HT1080 (cell line): ENCODE measurements at places on chromosomes 7 and 10.
A peak's percentile ranks its signal among the peaks of the same experiment; 100 is the strongest.

DNA sequence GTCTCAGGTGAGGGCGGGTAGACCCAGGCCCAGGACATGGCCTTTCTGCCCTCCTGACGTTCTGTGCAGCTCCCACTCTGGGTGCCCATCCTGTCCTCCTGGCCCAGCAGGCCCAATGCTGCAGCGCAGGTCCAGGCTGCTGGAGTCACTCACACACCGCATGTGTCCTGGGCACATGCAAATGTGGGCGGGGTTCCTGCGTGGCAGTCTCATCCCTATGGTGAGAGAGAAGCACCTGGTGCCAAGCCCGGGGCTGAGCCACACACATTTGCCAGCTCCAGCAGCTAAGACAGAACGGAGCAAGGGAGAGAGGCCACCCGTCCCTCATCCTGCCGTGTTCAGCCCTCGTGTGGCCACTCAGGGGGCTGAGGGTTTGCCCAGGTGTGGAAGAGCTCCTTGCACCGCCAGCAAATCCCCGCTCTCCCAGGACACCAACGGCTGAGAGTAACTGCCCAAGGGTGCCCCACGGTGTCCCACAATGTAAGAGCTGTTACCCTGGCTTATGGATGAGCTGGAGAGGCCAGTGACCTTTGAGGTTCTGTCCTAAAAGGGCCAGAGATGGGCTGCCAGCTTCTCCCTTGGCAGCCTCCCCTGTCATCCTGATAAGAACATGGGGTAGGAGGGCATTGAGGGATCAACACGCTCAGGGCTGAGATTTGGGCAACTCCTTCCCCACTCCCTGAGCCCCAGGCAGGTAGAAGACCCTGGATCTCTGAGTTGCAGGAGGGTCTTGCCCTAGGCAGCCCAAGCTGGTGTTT is 4.4 kb downstream of the FUOM start:
- no peak for DNase-seq

DNA sequence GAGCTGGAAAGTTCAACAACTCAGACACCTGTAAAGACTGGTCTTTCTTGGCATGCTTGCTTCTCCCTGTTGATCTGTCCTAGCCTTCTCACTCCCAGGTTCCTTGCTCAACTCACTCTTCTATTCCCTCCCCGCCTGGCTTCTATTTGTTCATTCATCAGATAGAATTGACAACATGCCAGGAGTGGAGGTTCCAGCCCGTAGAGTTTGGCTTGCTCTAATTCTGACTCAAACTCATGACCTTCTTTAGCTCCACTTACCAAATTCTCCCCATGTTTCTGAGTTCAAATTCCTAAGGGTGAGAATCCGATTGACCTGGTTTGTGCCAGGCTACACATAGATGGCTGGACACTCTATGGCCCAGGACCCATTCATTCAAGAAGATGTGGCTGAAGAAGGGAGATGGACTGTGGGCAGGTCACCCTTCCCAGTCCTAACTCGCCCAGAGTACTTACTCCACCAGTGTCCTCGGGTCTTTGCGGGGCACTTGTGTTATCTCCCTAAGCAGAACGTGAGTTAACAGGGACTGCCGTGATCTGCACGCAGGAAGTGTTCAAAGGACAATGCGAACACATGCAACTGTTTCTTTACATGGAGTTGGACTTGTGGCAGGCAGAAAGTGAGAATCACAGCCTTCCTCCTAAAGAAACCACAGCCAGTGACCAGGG is 4.0 kb upstream of the TMEM236 start:
- DNase-seq = no peak

DNA sequence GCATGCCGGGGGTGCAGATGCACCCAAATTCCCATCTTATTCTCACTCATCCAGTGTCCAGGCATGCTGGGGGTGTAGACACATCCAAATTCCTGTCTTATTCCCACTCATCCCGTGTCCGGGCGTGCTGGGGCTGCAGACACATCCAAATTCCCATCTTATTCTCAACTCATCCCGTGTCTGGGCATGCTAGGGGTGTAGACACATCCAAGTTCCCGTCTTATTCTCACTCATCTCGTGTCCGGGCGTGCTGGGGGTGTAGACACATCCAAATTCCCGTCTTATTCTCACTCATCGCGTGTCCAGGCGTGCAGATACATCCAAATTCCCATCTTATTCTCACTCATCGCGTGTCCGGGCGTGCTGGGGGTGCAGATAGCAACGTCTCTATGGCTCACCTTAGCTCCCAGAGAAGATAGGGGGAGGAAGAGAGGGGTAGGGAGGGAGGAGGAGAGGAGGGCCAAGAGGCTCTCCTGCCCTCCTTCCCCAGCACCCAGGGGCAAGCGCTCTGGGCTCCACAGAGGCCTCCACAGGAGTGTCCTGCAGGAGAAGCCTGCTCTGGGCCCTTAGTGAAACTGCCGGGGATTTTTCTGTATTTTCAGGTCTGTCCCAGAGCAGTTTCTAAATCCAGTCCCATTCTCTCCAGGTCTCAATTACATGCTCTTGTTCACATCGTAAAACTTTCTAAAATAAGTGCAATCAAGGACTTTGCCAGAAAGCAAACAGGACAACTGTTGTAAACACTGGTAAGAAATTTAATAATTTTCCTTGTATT is 210.8 kb downstream of the DIP2C start:
- no peak for DNase-seq

GRCh38 chr10:76882245-76882644 is 755.4 kb downstream of the KCNMA1 start:
- peak; percentile 13 for DNase-seq

DNA sequence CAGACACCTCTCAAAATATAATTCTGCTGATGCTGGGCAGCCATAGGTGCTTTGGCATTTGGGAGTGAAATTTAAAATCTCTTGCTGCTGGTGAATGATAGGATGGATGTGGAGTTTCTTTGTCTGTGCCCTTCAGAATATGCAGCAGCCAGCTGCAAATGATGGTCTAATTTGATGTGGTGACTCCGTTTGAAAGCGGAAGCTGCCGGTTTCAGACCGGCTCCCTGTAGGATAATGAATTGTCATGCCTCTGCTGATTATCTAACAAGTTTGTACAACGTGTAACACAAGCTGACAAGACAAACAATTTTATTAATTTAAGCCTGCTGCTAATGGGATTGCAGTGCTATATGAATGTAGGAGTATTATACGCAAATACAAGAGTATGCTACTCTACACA is 103.5 kb downstream of the SND1 start:
- DNase-seq = no peak

- DNase-seq = no peak
These were observed 45.0 kb upstream of the CSTF2T start for GRCh38 chr10:51744235-51745000.

DNA sequence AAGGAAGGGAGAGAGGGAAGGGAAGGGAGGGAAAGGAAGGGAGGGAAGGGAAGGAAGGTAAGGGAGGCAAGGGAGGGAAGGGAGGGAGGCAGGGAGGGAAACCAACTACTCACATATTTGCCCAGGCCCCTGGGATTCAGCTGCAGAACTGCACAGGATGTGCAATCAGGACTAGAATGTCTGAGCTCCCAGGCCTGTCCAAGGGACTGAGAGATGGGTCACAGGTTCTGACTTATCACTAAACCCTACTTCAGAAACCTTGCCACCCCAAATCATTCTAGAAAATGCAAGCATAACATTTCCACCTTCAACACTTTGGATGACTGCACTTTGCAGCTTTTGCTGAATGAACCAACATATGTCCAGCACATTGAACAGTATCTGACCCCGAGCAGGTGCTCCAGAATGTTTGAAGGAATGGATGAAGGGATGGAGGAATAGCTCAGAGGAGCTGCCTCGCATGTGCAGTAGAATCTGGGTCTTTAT is 245.3 kb downstream of the KCNMA1 start:
- DNase-seq = peak; percentile 87

DNA sequence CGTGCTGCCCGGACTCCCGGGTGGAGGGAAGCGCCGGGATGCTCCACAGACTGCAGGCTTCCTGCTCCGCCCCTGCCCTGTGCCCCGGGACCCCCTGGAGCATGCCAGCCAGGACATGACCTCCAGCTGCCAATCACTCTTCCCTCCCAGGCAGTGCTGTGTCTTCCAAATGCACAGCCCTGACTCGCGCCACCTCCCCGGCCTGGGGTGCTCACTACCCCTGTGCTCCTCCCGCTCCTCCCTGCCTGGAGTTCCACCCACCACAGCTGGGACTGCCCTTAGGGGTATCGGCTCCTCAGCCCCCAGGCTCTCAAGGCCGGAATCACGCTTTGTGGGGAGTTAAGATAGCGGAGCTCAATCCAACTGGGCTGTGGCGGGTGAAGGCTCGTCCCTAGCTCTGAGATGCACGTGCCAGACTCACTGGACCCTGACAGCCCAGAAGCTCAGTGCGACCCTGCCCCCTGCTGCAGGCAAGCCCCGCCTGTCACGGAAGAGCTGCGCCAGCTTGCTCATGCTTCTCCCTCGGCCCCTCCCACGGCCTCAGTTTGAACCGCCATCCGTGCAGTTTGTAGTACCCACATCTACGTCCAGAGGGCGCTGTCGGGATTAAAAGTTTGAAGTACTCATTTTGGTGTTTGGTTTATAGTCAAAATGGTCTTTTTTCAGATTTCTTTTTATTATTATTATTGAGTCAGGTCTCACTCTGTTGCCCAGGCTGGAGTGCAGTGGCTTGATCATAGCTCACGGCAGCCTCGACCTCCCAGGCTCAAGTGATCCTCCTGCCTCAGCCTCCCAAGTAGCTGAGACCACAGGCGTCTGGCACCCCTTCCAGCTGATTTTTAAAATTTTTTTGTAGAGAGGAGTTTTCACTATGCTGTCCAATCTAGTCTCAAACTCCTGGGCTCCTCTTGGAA is 142.5 kb upstream of the TCERG1L start:
- DNase-seq = peak; percentile 54

- no peak for DNase-seq
These were observed 187.1 kb downstream of the KIF20B start for GRCh38 chr10:89888321-89889070.

DNA sequence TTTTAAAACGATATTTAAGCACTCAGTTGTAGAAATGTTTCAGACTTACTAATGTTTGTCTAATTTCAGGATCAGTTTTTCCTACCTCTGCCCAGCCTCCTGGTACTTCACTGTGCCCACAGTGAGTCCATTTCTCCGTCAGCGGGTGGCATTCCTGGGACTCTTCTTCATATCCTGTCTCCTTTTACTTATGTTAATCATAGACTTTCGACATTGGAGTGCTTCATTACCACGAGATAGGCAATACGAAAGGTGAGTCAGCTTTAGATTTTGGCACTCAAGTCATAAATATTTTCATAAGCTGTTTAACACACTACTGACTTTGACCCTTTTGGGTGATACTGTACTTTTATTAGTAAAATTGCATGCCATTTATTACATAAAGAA is 2.1 kb downstream of the ENTPD7 start:
- peak; percentile 92 for DNase-seq

- no peak for DNase-seq
These were observed 1.1 kb downstream of the AIFM2 start for GRCh38 chr10:70131560-70131937.

DNA sequence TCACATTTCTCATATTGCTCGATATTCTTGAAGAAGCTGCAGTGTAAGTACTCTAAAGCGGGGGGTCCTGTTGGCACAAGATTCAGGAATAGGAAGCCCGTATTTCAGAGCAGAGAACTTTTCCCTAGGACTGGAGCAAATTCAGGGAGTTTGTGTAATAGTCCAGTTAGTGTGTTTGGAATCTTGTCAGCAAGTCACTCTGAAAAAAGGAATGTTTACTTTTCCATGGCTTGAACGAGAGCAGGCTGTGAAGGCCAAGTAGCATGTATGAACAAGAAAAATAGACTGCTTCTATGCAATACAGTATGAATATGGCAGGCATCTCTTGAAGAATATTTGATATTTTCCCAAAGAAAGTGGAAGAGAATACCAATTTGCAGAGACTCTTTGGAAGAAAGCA is 39.8 kb downstream of the CDC123 start:
- DNase-seq = no peak

- no peak for DNase-seq
These were observed 158.2 kb downstream of the ARHGAP12 start for GRCh38 chr10:31770307-31770902.

DNA sequence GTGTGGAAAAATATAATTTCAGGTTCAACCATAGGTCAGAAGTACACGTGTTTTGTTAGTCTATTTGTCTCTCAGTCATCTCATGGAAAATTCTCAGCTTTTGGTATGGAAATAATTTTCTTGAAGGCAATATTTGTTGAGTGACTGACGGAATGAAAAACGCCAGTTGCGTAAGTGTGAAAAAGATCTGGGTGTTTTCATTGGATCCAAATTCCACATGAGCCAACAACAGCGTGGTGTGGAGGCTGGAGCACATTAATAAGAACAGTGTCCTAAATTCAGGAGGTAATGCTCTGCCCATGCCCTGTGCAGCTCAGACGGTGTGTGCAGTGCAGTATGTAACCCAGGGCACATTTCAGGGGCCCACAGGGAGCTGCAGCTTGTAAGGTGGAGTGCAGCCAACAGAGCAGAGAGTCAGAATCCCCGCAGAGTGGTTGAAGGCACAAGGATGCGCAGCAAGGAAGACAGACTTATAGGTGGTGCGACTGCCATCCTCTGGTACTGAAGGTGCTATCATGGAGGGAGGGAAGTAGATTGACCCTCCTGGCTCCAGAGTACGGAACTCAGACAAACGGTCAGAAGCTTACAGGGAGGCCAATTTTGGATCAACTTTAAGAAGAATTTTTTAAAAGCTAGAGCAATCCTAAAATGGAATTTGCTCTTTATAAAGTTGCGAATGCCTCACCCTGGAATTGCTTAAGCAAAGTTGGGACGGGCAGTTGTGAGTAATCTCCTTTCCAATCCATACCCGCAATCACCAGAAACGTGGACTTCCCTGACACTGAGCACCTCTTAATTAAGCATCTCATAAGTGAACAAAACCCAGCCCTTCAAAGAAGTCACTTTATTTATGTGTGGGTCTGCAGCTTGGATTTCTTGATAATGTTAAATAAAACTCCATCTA is 38.0 kb downstream of the EGFR start:
- DNase-seq = no peak
